ENCODE measurements at places on chromosomes 3 and 15.

DNA sequence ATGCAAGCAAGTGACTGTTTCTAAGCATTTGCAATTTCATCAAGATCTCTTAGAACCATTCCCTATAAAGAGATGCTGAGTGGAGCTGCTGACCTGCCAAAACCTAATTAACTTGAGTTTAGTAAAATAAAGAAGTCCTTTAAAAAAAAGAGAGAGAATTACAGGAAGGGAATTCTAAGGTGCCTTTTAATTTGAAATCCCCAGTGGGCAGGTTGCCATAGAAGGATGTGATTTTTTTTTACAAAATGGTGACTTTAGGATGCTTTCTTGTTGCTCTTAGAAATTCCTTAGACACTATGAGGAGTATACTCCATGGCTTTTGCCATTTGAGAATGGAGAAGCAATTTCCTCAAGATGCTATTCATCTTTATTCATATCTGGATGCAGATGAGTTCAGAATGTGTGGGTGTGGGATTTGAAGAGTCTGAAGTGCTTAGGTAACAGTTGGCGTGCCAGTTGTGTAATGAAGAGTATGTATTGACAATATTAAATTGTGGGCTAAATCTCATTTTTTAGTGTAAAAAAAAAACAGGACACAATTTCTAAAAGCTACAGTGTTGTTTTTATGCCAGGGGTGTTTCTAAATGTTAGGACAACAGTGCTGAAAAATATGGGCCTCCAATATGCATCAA lies 13.6 kb downstream of the LRRC3B start:
- DNase-seq: no peak

GRCh38 chr15:45224621-45225217 lies 27.3 kb upstream of the SLC28A2 start:
- DNase-seq: no peak

DNA sequence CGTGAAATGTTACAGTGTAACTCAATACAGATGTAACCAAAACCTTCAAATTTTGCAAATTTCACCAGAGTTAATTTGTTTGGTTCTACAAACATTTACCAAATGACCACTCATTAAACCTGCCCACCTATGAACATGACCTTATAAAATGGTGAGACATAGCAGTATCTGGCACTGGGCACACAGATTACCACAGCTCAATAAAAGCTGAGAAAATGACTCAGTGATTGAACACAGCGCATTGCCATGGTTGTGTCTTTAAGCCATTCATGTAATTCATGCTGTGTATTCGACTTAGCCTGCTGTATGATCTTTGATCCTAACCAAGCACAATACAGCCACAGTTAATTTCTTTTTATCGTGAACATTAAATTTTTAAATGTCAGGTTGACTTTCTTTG lies 11.3 kb downstream of the PPARG start:
- no peak for DNase-seq

- DNase-seq: peak; percentile 36
Measured at GRCh38 chr3:69740103-69741021, 1.1 kb downstream of the MITF start.

GRCh38 chr15:77409259-77410156 lies 10.4 kb downstream of the PEAK1 start:
- no peak for DNase-seq

DNA sequence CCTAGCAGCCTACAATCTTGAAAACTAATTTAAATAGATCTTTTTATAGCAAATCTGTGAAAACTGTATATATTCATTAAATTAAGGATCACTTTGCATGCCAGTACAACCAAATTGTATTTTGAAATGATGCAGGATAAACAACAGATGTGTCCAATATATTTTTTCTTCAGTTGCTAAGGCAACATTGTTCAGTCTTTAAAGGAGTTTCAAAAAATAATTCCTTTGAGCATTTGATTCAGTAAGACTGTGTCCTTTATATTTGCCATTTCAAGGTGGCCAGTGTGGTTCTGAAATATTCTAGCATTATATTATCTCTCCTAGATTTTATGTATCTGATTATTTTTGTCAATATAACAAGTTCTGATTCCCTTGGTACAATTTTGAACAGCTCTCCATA lies 254.7 kb downstream of the PLOD2 start:
- no peak for DNase-seq

DNA sequence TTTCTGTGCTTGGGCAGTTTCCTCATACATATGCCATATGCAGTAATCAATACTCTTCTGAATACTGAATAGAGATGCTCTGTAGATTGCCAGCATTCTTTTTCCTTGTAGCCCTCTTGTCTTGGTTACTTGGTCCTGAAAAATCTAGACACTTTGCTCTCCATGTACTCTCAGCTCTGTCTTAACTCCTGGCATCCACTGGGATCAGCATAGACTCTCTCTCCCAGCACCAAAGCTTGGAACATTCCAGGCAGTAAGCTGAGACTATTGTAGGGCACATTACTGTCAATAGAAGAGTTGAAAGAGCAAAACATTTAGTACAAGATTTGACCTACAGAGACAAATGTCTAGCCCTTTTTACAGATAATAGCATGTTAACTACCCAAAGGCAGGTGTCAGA lies 1100.3 kb downstream of the TBL1XR1 start:
- DNase-seq: no peak

DNA sequence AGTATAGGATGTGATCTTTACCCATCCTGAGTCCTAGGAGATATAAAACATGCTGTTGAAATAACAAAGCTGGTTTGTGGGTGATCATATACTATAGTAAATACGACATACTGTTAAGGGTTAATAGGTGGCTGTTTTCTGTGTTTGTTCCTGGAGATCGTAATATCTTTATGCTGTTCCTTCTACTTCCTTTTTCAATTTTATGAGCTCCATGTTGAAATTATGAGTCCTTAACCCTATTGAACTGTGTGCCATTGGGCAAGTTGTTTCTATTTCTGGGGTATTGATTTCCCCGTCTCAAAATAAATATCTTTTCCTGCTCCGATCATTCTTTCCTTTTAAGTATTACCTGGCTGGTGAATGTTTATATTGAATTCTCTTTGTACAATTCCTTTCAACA lies 115.1 kb downstream of the LPP start:
- DNase-seq: no peak

DNA sequence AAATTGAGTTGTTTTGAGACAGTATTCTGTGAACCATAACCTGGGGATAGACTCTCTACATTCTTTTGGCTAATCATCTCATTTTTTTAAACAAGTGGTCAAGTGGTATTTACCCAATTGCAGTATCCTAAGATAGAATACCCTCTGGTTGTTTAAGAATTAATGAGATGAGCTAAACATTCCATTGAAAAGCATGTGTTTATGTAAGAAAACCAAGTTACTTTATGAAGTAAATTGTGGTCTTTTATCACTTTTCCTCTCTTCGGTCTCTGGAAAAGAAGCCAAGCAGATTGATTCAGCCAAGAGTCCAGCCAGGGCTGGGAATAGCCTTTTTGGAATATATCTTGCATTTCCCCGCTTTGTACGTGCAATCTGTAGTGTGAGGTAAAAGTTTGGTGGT lies 185.7 kb upstream of the TOPAZ1 start:
- no peak for DNase-seq

DNA sequence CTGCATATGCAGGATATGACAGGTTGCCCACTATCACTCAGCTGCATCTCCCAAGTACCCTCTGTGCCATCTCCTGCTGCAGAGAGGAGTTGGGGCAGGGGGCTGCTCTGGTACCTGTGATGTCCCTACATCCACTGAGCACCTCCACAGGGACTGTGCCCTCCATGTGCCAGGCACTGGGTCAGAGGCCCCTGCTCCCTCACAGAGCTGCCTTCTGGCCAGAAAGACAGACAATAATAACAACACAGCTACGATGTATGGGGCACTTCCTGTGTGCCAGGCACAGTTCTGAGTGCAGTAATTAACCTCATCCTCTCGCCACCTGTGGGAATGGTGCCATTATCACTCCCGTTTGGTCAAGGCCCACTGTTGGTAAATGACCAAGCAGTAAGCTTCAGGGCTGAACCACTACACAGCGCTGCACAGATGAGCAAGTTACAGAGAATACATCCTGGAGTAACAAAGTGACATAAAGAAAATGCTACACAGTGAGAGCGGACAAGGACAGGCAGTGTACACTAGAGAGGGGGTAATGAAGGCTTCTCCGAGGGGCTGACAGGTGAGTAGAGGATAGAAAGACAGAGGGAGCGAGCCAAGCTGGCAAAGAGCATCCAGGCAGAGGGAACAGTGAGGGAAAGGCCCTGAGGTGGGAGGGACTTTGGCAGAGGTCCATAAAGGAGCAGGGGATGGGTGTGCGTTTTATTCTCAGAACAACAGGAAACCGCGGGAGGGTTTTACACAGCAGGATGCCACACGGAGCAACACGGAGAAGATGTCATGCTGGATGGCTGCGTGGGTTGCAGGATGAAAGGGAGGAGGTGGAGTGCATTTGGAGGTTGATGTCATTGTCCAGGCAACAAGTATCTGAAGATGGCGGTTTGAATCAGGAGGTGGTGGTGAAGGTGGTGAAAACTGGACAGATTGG lies 13.6 kb downstream of the WNT7A start:
- DNase-seq: no peak

- DNase-seq: no peak
Measured at GRCh38 chr3:147760941-147761340, 351.8 kb downstream of the ZIC1 start.

GRCh38 chr15:85891470-85891869 lies 96.7 kb upstream of the KLHL25 start:
- DNase-seq: no peak

- no peak for DNase-seq
Measured at GRCh38 chr3:170081079-170081741, 43.4 kb downstream of the GPR160 start.

GRCh38 chr15:74995779-74996765 lies 709 bp downstream of the SCAMP5 start:
- peak; percentile 37 for DNase-seq

GRCh38 chr15:78808550-78808949 lies 2.7 kb downstream of the ADAMTS7 start:
- no peak for DNase-seq

DNA sequence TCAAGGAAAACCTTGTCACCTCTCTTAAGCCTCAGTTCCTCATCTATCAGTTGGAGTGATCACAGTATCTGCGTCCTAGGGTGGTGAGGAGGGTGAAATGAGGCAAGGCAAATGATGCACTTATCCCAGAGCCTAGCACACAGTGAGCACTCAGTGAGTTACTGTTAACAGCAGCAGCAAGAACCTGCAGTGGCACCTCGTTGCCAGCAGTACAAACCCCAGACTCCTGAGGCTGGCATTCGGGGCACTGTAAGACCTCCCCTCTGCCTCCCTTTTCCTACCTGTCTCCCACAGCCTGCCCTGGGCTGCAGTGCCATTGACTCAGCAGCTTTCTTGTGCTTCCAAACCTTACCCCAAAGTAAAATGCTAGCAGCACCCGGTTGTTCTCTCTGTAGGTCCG lies 82.9 kb upstream of the EIF1B start:
- DNase-seq: no peak

DNA sequence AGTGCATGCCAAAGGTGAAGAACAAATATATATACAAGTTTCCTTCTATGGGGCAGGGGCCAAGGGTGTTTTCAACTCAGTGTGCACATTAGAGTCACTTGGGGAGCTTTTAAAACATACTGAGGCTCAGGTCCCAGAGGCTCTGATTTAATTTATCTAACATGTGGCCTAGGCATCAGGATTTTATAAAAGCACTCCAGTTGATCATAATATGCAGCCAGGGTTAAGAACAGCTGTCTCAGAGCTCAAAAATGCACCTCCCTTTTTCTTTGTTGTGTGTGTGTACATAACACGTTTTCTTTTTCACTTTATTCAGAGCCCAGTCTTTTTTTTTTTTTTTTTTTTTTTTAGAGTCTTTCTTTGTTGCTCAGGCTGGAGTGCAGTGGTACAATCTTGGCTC lies 57.9 kb upstream of the SETD2 start:
- DNase-seq: no peak

DNA sequence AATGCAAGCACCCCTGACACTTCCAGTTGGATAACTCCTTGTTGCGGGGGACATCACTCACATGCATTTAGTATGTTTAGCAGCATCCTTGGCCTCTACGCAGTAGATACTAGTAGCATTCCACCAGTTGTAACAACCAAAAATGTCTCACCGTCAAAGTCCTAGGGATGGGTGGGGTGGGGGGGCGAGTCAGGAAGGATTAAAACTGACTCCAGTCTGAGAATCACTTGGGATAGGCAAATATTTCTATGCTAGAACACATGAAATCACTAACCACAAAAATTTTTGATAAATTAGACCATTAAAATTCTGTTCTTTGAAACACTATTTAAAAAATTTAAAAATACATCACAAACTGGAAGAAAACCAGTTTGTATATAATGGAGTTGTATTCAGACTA lies 18.0 kb downstream of the ICE2 start:
- DNase-seq: no peak

GRCh38 chr15:75002398-75002797 lies 7.0 kb downstream of the SCAMP5 start:
- no peak for DNase-seq

DNA sequence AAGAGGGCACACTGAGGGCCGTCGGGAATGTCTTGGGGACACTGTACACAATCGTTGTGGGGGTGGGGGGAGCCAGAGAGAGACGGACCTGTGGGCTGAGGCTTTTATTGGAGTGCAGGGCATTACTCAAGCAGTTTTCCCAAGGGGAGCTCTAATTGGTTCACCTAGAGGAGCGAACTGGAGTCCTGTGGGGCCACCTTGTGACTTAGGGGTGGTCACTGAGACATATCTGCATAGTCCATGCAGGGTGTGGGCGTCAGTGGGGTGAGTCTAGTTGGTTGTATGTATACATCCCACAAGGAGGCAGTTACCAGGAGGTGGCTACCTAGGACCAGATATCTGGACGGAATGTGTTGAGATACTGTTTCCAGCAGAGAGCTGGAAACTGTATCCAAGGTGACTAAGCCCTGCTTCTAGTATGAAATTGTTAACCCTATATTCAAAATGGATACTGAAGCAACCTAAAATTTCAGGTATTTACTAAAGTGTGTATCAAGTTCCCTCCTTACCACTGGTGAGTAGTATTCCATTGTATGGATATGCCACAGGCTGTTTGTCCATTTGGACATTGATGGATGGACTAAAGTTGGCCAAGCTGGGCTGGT lies 2.6 kb upstream of the PIGZ start:
- no peak for DNase-seq

- DNase-seq: no peak
Measured at GRCh38 chr3:31220431-31220830, 312.3 kb upstream of the STT3B start.

DNA sequence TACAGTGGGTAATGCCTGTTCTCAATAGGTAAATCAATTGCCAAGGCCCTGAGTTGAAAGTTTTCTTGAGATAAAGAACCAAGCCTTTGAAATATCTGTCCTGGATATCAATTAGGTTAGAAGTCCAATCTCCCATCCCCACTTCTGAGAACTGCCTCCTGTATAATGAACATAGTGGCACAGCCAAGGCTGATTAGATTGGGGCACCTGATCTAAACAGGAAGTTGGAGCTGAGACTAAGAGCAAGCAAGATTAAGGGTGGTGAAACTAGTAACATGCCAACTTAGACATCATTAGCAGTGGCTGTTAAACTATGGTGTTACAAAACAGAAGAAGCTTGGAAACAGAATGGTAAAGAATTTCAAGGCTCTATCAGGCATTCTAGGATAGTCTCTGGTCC lies 137.7 kb upstream of the TMEM108 start:
- no peak for DNase-seq

- DNase-seq: no peak
Measured at GRCh38 chr3:66473181-66473580, 27.6 kb downstream of the LRIG1 start.
